Cardiac fibroblast (primary cell): ENCODE measurements at places on chromosomes 12 and 14.

- DNase-seq: no peak
These were observed 189.3 kb downstream of the VRK1 start for GRCh38 chr14:96986256-96987085.

DNA sequence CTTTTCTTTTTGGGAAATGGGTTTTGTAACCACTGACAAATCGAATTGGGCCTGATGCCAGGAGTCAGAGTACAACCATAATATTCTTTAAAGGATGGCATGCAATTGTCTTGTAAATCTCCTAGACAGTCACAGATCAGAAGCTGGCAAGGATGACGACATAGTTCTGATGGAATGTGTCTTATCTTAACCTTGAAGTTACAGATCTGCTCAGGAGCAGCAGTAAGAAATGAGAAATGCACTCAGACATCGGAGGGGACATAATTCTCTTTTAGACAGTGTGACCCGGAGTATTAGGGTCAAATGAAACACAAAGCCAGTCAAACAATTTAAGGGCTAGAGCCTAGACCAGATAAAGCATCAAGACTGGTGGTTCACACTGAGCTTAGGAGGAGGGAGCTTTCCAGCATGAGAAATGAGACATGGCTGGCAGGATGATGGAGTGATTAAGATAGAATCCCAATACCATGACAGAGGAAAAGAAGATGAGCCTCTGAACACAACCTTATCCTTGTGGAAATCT is 17.5 kb downstream of the CBX5 start:
- peak; percentile 51 for DNase-seq

- DNase-seq: peak; percentile 84
These were observed 124.8 kb downstream of the SAMD4A start for GRCh38 chr14:54691525-54692283.

GRCh38 chr14:56119201-56119981 is 1.2 kb downstream of the PELI2 start:
- DNase-seq: peak; percentile 54

- DNase-seq: no peak
These were observed 56.8 kb downstream of the SDR9C7 start for GRCh38 chr12:56877195-56878009.

GRCh38 chr14:88848571-88848970 is 24.1 kb downstream of the TTC8 start:
- DNase-seq: no peak

- peak; percentile 78 for DNase-seq
These were observed 72.8 kb downstream of the IRF2BPL start for GRCh38 chr14:76955575-76956315.

DNA sequence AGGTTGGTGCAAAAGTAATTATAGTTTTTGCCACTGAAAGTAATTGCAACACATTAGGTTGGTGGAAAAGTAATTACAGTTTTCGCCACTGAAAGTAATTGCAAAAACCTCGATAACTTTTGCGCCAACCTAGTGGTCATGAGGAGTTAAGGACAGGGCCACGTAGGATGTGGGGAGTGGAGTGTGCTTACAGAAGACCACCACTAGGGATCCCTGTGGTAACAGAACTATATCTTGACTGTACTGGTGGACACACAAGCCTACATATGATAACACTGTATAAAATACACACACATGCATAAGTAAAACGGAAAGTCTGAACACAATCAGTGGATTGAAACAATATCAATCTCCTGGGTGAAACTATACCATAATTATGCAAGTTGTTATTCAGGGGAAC is 187.4 kb upstream of the ABCD2 start:
- peak; percentile 29 for DNase-seq

DNA sequence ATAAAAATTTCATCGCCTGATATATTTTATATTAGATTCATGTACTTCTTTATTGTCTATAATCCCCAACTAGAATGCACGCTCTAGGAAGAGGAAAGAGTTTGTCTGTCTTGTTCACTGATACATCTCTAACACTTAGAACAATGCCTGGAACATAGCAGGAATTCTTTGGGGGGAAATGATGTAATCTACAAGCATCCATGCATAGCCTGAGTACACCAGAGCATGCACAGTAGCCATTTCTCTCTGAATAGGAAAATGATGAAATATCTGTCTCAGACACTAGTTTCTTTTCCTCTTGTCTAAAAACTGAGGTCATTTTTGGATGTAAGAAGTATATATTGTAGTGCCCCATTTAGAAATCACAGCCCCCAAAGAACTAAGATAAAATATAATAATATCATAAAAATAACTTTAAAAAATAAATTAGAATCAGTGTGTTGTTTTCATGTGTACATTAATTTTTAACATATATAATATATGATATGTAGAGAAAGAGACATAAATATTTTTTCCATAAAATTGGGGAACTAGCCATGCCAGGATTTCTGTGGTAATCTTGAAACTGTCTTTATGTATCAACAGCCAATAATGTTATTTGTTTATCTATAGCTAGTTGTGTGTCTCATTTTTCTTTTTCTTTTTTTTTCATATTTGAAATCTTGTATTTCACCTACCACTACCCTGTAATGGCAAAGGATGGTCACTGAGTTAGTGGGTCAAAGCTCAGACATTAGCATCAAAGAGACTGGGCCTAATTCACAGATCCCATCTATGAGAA is 155.6 kb upstream of the TMCC3 start:
- peak; percentile 80 for DNase-seq

DNA sequence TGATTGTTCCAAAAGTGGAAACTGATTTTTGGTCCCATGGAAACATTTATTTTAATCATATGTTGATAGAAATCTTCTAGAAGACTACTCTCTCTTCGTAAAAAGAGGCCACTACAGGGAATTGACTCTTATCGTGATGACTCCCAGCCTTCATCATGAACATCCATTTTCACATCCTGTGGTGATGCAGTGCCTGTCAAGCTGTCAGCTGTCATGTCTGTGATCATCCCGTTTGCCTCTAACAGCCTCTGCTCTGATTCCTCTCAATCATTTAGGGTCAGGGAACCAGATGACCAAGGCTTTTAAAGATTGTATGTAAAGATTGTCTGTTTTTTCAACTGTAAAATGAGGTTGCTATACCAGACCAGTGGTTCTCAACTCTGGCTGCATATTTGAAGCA is 419.0 kb upstream of the MGAT4C start:
- DNase-seq: no peak

GRCh38 chr12:10243818-10244520 is 31.3 kb downstream of the GABARAPL1 start:
- DNase-seq: no peak

- DNase-seq: no peak
These were observed 27.3 kb downstream of the TSHR start for GRCh38 chr14:80982711-80983110.

DNA sequence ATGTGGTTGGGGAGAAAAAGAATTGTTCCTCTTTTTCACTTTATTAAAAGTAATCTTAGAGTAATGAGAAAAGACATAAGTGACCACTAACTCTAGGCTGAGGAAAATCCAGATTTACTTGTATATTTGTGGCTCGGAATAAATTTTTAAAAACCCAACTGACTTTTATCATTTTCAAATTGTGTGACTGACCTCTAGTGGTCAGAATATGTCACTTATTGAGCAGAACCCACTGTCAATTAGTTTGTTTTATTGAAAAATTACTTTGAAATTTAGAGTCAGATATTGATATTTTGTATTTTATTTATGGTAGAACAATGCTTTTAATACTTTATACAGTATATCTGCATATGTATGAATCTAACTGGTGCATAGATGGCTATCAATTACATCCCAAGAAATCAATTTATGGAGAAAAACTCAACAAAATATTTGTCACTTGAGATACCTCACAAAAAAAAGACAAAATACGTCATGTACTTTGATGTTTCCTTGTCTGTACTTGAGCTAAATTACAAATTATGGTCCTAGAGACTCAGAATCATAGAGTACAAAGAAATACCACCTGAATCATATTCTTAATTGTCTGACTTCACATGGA is 229.4 kb downstream of the CNTN1 start:
- DNase-seq: peak; percentile 26

DNA sequence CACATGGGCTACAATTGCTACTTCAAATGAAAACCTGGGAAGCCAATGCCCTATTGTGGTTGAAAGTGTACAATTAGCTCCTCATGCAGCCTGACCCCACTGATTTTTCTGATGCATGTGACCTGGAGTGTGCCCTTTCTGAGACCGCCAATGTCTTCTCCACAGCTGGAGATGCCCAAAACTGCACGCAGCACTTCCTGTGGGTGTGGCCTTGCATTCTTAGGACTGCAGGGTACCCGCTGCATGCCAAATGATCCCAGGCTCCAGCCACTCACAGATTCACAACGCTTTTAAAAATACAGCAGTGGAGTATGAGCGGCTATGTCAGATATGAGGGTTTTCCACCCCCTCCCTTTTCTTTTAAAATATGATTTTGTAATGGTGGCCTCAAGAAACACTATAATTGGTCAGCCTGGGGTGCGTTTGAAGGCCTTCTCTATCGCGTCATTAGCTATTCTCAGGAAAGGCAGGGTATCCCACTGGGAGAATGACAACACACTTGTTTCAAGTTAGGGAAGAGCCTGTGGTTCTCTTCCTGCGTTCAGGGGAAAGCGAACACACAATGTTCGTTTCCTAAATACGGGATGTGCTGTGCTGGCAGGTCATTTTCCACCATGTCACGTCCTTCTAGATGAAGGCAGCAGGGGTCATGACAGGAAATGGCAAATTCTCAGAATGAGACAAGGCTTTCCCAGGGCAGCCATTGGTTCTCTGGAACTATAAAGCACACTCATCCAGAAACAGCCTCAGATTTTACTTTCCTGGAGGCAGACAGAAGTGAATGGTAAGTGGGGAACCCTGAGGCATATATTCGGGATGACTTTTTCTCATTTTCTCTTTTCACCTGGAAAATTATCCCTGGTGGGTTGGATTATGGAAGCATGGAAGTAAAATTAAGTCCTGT is at the start of gene APOLD1:
Gene APOLD1, plus strand, starts transcription at position 749 of the 904 bp plus-strand sequence. Its CDS starts 33 bp downstream, at position 782.
- peak; percentile 91 for DNase-seq

DNA sequence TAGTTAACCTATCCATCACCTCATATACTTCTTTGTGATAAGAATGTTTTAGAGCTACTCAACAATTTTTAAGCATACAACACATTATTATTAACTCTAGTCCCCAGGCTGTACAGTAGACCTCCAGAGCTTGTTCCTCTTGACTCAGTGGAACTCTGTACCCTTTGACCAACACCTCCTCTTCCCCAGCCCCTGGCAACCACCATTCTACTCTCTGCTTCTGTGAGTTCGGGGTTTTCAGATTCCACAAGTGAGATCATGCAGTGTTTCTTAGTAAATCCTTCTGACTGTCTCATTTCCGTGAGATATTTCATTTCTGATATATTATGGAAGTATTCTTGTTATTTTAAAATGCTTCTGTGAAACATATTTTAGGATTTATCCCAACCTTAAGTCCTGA is 200.7 kb downstream of the PCNX1 start:
- DNase-seq: no peak

DNA sequence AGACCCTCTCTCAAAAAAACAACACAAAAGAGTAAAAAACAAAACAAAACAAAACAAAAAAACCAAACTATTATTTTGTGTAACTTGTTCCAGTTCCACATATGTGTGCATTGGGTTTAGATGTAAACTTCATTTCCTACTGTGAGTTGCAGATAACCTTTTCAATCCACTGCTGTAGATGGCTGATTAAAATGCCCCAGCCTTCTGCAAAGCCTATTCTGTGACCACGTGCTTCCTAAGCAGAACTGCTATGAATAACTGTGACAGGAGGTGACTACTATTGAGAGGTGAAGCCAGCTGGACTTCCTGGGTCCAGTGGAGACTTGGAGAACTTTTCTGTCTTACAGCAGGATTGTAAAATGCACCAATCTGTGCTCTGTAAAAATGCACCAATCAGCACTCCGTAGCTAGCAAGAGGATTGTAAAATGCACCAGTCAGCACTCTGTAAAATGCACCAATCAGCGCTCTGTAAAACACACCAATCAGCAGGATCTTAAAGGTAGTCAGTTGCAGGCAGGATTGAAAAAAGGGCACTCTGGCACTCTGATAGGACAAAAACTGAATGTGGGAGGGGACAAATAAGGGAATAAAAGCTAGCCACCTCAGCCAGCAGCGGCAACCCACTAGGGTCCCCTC is 10.3 kb upstream of the ELK3 start:
- no peak for DNase-seq

DNA sequence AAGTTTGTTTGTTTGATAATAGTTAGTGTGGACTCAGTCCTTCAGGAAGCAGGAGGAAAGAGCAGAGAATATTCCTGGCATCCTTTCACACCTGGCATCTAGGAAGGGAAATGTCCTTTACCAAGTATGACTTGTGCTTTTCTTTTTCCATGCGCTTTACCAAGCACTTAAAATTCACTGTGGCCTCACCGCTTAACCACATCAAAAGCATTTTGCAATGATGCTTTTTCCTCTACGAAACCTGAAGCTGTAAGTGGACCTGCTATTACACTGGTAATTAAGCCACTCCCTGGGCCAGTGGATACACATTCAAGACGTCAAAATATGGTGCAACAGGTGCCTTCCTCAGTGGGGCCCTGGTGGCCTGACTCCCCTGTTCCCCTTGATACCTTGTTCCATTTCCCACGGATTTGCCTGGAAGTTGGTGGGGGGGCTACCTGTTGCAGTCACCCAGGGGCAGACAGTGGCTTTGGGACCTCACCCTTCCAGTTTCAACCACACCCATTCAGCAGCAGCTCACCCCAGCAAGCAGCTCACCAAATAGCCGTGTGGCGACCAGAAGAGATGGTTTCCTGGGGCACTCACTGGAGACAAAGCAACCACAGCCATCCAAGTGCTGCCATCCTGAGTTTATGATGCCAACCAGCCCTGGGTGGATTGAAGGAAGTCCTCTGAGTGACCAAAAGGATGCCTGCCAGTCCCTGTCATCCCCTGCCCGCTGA is 14.2 kb upstream of the FZD10 start:
- DNase-seq: no peak

DNA sequence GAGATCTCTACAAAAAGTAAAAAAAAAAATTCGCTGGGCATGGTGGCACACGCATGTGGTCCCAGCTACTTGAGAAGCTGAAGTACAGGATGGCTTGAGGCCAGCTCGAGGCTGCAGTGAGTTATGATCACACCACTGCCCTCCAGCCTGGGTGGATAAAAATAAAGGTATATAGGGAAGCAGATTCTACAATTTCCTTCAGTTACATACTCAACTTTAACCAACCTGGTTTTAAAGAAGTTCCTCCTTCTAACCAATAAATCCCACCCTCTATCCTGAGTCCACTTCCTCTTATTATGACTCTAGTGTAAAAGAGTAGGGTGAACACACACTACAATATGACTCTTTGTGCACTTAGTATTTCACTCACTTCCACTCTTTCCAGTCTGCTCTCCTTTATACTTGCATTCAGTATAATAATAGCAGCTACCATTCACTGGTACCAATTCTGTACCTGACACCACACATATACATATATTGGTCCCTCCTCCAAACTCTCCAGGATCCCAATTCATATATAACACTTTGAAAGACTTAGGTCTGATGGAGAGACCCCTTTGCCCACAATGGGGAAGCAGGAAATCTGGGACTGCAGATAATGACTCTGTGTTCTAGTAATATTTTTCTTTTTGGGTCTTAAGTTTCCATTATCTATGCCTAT is 2.3 kb downstream of the ARF3 start:
- no peak for DNase-seq
